ENCODE measurements at places on chromosomes 16 and 17. TPM values are rescaled to one million over a fixed set of nuclear protein-coding genes. Genes with fewer than 3 reads are reported as not detected.

Gene GGNBP2
- 68.8 TPM for total RNA-seq

Gene OR1A1
- not detected for total RNA-seq

Gene TMEM220
- total RNA-seq, result 2.6 TPM

Gene GLTPD2
- not detected for total RNA-seq

Measured in epithelial cell of umbilical artery (primary cell).